Smooth muscle cell of bladder (primary cell): ENCODE measurements at places on chromosomes 11 and 22. TPM values are rescaled to one million over a fixed set of nuclear protein-coding genes. Genes with fewer than 3 reads are reported as not detected.

The OR5AR1 gene
- not detected in 2 replicates for total RNA-seq

The DMC1 gene
- total RNA-seq: 2.7 and 3.1 TPM in 2 replicates

The TMEM151A gene
- under 0.01 and 0.18 TPM in 2 replicates for total RNA-seq

The SCN4B gene
- under 0.01 and 0.14 TPM in 2 replicates for total RNA-seq

The TAGLN gene
- 275 and 541 TPM in 2 replicates for total RNA-seq

The OSM gene
- not detected in 2 replicates for total RNA-seq

The ZPR1 gene
- total RNA-seq: 29.4 and 37.6 TPM in 2 replicates
